T1000 (cell line): ENCODE measurements at places on chromosomes 2 and 18.

DNA sequence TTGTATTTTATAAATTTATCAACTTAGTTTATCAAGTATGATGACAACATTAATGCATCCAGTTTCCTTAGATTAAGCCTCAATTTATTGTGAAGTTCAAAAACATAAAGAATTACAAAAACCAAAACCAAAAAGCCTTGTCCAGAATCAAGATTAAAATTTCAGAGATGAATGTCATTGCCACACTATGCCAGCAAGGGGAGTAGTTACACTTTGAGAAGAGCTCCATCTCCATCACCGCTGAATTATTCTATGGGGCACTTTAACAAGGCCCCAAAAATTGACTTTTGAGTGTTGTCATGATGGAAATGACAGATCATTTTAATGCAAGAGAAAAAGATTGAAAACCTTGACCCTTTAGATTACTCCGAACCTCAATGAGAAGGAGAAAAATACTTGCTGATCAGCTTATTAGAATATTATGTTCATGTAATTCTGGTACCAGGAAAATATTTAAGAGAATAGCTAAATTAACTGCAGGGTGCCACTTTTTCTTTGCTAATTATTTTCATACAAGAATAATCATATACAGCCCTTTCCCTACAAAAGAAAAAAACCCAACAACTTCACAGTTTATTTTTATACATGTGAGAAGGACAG, 152.5 kb upstream of the AQP4 start:
- DNase-seq, result no peak

DNA sequence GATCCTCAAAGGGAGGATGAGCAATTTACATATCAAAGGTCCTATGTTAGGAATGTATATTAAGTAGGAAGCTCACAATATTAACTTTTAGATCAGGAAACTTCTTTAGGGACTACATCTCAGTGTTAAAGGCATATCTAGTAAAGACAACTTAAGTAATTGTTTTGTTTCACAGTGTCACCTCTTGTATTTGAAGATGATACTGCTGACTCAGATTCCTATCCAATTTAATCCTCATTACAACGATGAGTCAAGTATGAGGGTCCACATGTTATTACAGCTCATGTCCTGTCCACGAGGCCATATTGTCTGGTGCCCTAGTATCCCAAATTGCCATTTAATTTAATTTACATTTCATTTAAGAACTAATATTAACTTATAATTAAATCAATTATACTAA, 523.9 kb downstream of the CCDC85A start:
- DNase-seq, result no peak

DNA sequence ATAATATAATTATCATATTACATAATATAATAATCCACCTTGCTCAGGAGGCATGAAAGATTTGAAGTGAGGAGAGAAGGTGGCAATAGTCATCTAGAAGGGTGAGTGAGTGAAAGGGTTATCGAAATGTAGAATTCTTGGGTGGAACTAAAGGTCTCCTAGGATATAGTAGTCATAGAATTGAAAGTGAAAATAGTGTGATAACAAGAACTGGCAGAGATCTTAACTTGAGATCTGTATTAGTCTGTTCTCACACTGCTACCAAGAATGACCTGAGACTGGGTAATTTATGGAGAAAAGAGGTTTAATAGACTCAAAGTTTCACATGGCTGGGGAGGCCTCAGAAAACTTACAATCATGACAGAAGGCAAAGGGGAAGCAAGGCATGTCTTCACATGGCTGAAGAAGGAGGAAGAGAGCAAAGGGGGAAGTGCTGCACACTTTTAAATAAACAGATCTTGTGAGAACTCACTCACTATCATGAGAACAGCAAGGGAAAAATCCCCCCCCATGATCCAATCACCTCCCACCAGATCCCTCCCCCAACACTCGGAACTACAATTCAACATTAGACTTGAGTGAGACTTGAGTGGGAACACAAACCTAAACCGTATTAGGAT, 351.5 kb downstream of the NR4A2 start:
- no peak for DNase-seq

DNA sequence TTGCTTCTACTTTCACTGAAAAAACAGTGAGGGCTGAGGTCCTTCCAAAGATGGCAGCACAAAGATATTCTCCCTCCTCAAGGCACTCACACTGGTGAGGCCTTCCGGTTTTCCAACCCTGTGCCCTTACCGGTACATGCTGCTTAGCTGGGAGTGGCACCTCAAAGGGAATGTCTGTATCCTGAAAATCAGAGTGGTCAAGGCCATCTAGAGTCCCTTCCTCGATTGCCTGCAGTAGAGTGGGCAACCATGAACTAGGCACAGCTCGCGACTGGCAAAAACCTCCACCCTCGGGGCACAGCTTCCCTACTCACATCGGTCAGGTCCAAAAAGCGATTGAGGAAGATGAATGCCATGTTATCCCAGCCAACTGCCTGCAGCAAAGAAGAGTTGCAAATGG, 3.4 kb downstream of the KRTCAP3 start:
- DNase-seq, result no peak

GRCh38 chr18:45745817-45746461, 22.0 kb downstream of the SLC14A1 start:
- DNase-seq, result no peak

DNA sequence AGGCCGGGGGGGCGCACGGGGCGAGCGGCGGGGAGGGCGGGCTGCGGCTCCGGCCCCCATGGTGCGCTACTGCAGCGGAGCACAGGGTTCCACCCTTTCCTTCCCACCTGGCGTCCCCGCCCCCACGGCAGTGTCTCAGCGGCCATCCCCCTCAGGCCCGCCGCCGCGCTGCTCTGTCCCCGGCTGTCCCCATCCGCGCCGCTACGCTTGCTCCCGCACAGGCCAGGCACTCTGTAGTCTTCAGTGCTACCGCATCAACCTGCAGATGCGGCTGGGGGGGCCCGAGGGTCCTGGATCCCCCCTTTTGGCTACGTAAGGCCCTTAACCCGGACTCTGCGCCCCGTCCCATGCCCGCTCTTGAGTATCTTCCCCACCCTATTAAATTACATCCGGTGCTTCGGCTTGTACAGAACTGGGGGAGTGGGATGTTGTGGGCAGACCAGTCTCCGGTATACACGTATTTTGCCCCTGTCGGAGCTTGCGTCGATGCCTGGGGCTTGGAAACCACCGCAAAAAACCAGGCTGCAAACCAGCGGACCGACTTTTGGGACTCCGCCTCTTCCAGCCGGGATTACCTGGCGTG, 598 bp upstream of the WBP1 start:
- DNase-seq, result no peak

DNA sequence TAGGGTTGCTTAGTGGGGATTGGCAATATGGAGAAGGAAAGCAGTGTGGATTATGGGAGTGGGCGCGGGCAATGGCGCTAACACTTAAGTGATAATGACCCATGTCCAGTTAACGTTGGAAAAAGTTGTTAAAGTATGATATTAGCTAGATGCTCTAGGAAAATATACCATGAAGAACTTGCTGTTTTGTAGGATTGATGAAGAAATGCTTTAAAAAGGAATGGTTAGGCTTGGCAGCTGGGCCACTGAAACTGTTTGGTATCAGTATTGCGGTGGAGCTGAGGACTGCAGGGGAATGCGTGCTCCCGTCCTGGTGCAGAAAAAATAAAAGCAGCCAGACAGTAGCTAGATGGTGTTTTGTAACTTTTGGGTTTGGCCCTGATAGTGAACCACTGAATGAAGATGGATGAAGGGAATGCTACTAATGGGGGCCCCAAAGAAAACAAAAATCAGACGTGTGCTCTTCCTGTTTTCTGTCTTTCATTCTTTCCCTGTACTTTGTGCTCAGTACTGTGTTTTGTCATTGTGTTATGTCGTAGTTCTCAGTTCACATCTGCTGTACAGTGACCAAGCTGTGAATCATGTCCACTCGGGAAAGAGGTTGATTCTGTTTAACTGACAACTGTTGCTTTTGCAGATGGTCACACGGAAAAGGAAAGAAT, 999 bp downstream of the INSIG2 start:
- DNase-seq, result no peak

DNA sequence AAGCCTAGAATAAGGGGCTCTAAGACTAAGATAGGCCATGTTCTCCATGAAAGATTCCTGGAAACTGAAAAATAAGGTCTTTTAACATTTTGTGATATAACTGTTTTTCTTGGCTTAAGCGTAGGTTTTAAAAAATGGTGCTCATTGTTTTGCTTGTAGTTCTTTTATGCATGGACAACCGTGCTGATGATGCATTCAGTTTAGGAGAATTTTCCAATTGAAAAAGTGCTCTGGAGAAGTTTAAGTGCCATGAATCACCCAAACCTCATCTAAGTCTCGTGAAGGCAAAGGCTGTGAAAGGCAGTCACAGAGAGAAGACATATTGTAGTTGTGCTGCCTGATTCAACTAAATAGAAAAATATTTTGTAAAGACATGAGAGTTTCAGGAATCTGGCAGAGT, 111.8 kb upstream of the GAREM1 start:
- no peak for DNase-seq

GRCh38 chr2:6372317-6372901, 493.3 kb downstream of the CMPK2 start:
- DNase-seq, result peak; percentile 49

- DNase-seq, result peak; percentile 75
Measured at GRCh38 chr2:63050334-63051041, at the start of gene OTX1. TSS of gene OTX1 (plus strand) at chr2:63050830. CDS start at chr2:63052991, 2,161 bp downstream.
